Fibroblast of skin of right biceps (primary cell): ENCODE measurements at places on chromosomes 4 and X.

- DNase-seq = peak; percentile 94
These were observed 90.7 kb downstream of the PALLD start for GRCh38 chr4:168587411-168588125.

DNA sequence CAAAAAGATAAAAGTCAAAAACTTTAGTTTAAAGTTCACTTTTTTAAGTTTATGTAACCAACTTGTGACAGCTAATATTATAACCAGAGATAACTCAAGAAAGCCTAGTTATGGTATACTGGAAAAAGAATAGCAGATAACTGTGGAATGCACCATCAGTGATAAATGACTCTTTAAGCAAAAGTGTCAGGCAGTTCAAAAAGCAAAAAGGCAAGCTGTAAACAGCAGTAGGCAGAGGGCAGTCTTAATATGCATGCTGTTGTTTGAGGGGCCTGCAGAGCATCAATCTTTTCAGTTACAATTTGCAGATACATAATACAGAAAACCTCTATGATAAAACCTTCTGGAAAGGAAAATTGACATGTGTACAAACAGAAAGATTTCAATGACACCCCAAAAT lies 81.8 kb upstream of the JADE1 start:
- no peak for DNase-seq

DNA sequence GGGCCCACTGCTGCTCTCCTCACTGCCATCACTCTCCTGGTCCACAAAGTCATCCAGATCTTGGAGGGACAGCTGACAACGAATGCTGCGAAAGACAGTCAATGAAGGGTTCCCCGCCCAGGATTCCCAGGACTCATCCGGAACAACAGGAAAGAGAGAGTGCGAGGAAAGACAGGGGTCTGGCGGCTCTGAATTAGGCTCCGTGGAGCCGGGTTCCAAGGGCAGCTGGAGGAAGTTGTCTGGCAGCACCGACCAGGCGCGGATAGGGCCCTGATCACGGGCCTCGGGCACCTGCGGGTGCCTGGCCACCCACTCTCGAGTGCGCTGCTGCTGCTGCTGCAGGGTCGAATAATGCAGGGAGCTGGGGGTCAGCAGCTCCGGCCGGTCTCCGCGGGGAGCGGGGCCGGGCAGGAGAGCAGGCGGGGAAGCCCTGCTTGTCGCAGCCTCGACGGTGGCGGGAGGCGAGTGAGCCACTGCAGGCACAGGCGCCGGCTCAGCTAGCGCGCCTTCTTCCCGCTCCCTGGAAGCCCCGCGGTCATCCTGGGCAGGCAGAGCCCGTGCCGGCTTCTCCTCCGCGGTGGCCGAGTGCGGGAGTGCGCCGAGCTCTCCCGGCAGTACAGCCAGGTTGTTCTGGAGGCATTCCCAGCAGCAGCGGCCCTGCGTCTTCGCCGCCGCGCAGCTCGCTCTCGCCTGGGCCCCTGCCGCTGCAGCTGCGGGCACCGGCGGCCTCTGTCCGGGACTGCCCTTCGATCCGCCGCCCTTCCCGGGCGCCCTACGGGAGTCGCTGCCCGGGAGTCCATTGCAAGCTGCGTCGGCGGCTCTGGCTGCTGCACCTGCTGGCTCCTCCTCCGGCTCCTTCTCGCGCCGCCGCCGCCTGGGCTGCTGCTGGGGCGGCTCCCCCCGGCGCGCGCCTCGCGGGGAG lies 1.1 kb downstream of the SOWAHB start:
- DNase-seq = peak; percentile 19

GRCh38 chr4:56301181-56301996 lies 85.9 kb downstream of the AASDH start:
- peak; percentile 89 for DNase-seq

DNA sequence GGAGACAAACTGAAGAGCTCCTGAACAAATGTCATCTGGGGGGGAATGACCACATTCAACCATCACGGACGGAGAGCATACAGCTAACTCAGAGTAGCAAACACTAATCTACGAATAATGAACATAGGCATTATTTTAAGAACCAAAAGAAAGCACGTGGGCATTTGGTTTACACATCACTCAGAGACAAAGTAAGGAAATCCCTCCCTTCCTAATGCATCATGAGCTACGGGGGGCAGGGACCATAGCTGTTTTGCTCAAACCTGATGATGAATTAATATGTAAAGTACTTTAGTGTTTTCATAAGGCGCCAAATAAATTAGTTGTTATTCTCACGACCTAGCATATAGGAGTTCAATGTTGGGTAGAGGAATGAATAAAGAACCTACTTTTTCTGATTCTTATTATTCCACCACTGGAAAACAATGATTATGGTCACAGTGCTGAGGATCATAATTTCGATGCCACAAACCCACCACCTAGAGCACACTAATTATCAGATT lies 11.7 kb upstream of the TMEM156 start:
- DNase-seq = peak; percentile 28

DNA sequence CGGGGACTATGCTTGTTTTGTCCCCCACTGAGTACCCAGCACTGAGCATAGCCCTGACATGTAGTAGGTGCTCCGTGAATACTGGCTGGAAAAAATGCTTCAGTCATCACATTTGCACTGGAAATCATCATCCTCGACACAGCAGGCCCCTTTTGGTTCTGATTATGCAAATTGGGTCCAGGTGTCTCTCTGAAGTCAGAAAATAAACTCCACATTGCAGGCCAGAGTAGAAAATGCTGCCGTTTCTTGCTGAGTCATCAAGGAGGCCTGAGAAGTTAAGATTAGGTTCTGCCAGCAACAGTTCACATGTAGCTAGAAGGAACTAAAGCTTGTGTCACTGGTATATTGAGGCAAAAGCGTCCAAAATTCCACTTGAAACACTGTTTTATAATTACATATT lies 15.0 kb upstream of the STK32B start:
- DNase-seq = peak; percentile 83

DNA sequence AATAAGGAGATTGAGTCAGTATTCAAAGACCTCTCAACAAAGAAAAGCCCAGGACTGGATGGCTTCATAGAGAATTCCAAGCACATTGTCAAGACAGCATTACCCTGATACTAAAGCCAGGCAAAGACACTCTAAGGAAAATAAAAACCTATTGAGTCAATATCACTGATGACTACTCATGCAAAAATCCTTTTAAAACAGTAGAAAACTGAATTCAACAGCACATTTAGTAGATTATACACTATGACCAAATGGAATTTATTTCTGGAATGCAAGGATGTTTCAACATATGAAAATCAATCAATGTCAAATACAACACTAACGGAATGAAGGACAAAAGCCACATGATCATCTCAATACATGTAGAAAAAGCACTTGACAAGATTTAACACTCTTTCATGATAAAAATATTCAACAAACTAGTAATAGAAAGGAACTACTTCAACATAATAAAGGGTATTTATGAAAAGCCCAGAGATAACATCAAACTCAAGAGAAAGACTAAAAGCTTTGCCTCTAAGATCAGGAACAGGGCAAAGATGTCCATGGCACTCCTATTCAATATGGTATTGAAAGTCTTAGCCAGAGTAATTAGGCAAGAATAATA lies 633.3 kb downstream of the ANKRD50 start:
- DNase-seq = peak; percentile 81

- DNase-seq = no peak
These were observed 150.1 kb downstream of the NAA11 start for GRCh38 chr4:79175716-79176115.

DNA sequence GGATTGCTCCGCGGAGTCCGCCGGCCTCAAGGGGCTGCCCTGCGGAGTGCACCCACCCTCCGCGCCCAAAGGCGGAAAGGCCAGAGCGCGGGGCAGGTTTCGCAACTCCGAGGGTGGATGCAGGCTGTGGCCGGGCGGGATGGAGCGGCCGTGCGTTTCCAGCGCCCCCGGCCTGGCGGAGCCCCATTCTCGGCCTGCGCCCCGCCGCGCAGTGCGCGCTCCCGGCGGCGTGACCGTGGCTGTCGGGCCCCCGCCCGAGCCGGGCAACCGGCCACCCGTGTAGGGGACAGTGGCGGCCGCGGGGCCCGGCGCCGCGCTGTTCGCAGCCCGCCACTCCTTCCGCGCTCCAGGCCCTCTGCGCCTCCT lies 331 bp downstream of the SETD7 start:
- no peak for DNase-seq

DNA sequence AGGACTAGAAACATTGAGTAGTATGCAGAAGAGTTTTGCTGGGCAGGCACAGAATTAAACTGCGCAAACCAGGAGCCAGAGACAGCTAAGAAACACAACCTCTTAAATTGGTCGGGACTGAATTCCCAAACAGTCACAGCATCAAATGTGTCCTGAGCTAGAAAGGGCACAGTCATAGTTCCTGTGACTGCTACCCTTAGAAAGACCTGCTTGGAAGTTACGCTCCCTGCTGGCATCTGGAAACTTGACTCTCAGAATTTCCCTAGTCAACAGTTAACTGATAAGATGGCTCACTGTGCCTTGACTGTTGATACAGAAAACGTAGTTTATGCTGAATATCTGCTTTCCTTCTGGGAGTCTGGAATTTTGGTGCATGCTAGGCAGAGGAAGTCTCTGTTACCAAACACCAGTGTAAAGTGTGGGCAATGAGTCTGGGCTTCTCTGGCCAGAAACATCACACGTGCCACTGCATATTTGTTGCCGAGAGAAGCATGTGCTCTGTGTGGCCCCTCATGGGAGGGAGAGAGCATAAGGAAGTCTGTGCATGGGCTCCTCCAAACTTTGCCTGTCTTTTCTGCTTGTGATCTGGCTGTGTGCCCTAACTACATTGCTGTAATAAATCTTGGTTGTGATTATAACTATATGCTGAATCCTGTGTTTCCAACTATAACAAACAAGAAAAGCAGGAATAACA lies 11.6 kb upstream of the EOLA2 start:
- DNase-seq = no peak

DNA sequence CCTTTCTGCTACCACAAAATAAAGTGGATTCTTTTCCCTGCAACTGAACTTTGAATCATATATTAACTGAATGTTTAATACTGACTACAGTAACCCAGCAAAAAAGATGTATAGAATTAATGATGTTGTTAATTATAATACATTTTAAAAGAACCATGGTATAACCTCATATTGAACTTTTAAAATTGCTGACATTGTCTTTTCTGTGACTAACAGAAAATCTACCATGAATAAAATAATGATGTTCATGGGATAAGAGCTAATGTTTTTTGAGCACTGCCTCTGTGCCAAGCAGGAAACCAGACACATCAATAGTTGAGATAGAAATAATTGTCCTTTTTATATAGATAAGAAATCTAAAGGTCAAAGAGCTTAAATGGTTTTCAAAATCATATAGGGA lies 691.9 kb downstream of the PDHA2 start:
- DNase-seq = no peak

- DNase-seq = no peak
These were observed 42.6 kb downstream of the ELF2 start for GRCh38 chr4:139134403-139134802.

DNA sequence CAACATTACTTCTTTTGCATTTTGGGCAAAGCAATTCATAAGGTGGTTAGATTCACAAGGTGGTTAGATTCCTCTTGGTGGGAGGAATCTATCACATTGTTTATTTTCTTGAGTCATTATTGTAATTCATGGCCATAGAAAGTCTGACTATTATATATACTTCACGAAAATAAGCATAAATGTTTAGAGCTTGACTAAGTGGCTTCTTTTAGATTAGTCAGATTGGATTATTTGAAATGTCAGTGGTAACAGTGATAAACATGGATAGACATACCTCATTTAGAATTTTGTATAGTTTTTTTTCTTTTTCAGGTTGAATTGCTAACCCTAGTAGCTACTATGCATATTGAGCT lies 24.9 kb upstream of the DYNLT3 start:
- no peak for DNase-seq

DNA sequence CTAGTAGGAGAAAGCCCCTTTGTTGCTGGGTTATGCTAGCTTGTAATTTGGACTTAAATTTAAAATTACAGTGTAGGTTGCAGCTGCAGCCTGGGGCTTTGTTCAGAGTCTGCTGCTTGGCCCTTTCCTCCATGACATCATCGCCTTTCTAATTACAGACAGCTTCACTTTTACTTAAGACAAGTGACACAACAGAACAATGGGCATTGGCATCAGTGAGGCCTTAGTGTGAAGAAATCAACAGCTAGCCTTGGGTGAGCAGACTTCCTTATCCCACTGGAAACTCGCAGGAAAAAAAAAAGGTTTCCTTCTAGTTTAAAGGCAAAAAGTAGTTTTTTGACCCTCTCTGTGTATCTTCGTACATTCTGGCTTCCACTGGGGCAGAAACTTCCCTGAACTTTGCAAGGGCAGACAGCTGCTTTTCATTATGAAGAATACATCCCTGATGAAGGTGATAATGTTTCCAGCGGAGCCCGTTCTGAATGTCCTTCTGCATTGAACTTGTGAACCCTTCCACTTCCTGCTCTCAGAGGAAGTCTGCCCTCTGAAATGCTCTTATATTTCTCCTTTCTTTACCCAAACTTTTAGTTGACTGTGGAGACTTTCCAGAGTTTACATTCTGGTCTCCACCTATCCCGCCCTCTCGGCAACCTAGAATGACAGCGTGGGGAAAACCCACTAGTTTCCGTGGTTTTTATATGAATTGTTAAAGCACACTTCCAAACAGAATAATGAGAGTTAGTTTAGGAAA lies 123.2 kb upstream of the FAM9C start:
- peak; percentile 35 for DNase-seq

DNA sequence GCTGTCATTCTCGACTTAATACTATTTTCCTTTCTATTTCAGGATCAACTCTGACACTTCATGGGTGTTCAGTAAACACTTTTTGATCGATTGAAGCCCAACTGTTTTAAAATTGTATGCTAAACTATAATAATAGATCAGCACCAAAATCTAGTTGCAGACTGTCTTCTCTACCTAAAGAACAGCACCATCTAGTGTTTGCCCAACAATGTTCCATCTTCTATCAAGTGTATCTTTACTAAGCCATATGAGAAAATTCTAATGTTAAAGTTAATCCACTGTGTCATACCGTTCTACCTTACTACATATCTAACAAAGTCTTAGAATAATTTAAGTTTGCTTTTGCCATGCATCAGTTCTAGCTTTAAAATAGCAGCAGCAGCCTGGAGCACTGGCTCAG lies 113.0 kb upstream of the PRDX4 start:
- peak; percentile 10 for DNase-seq

DNA sequence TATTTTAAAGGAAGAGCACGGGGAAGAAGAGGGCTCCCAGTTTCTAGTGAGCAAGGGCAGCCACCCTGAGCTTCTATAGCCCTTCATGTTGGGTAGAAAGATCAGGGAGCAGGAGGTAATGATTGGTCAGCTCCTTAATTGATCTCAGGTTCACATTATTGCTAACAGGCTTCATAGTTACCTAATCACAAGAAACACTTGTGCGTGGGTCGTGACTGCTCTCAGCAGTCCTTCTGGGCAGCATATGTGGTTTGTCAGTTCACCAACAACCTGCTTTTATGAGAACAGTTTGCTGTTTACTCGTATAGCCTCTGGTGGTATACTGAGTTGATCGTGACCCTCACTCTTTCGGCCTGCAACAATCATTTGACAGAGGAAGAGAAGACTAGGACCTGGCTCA lies 4.7 kb upstream of the DOK7 start:
- no peak for DNase-seq

DNA sequence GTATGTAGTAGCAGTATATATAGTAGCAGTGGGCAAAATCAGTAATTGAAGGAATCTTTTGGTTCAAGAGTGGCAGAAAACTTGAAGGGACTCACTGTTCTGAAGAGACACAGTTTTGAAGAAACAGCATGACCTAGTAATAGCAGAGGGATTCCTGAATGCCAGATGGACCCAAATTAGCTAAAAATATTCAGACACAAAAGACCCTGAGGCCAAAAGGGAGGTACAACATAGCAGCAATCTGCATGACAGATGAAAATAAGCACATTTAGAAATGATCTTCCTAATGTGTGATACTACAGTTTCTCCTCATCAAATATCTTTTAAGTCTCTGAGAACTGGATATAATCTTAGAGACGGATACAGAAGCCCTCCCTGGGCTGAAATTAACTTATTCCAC lies 536.6 kb downstream of the PPARGC1A start:
- no peak for DNase-seq
